HepG2 (cell line): ENCODE measurements at places on chromosomes 5 and 9. TPM values are rescaled to one million over a fixed set of nuclear protein-coding genes. Genes with fewer than 3 reads are reported as not detected.

The COL5A1 gene
- total RNA-seq: not detected in 2 replicates

The PCDHGB1 gene
- total RNA-seq: 0.95 and 2.6 TPM in 2 replicates

The INSL4 gene
- total RNA-seq: not detected in 2 replicates

The HRH2 gene
- total RNA-seq: not detected in 2 replicates

The FOXD4L4 gene
- total RNA-seq: 0.38 TPM in 1 of 2 replicates, not detected in the other

The TICAM2 gene
- total RNA-seq: 0.04 TPM in 1 of 2 replicates, not detected in the other

The SRP19 gene
- total RNA-seq: 143 and 214 TPM in 2 replicates

The ROR2 gene
- not detected in 2 replicates for total RNA-seq

The FAM200C gene
- total RNA-seq: 4.7 and 6.4 TPM in 2 replicates

The ALAD gene
- total RNA-seq: 21.8 and 23.0 TPM in 2 replicates

The CNTFR gene
- total RNA-seq: not detected in 2 replicates

The SHB gene
- 14.7 and 19.4 TPM in 2 replicates for total RNA-seq

The CYLC2 gene
- total RNA-seq: not detected in 2 replicates

The MED22 gene
- 19.6 and 22.1 TPM in 2 replicates for total RNA-seq

The AOPEP gene
- 32.8 and 41.6 TPM in 2 replicates for total RNA-seq

The CDH6 gene
- not detected in 2 replicates for total RNA-seq

The LRRC19 gene
- total RNA-seq: not detected in 2 replicates

The PCDHGA6 gene
- 0.13 and 0.33 TPM in 2 replicates for total RNA-seq

The PRRT1B gene
- not detected in 2 replicates for total RNA-seq

The TGFBR1 gene
- total RNA-seq: 21.2 and 23.9 TPM in 2 replicates

The FBXL7 gene
- 0.07 TPM in 1 of 2 replicates, not detected in the other for total RNA-seq

The GDA gene
- 0.15 and 0.21 TPM in 2 replicates for total RNA-seq

The GFRA3 gene
- 0.10 and 0.27 TPM in 2 replicates for total RNA-seq

The ARRDC1 gene
- 13.4 and 21.7 TPM in 2 replicates for total RNA-seq

The SCAMP1 gene
- total RNA-seq: 27.0 and 33.7 TPM in 2 replicates

The ZNF618 gene
- total RNA-seq: 0.06 and 0.07 TPM in 2 replicates

The MYO10 gene
- total RNA-seq: 14.0 and 14.8 TPM in 2 replicates

The HTR4 gene
- not detected in 2 replicates for total RNA-seq

The HAPLN1 gene
- not detected in 2 replicates for total RNA-seq

The FAM240B gene
- not detected in 2 replicates for total RNA-seq
